ENCODE measurements at places on chromosomes 3 and 15.

DNA sequence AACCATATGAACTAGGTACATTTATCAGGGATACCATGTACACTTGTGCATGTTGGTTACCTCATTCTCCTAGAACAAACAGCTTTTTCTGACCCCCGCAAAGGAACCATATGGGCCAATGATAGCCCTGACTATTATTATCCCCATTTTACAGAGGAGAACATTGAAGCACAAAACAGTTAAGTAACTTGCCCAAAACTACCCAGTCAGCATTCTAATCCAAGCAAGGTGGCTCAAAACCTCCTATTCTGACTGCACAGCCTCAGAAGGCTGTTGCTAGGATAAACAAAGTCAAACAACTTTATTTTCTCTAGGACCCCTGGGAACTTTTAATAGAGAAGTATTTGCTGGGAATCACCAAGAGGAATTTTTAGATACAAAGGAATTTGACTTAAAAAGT, 36.7 kb downstream of the CFAP44 start:
- DNase-seq: no peak

DNA sequence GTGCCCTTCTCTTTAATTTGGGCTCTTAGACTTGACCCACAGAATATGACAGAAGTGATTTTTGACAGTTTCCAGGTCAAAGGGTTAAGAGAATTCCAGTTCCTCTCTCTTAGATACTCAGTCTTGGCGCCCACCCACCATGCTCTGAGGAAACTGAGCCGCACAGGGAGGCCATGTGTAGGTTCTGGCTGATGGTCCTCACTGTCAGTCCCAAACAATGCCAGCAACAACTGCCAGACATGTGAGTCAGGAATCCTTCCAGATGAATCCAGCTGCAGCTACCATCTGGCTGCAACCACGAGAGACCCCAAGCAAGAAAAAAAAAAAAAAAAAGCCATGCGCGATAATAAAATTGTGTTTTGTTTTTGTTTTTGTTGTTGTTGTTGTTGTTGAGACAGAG, 326.6 kb downstream of the MAGI1 start:
- no peak for DNase-seq

DNA sequence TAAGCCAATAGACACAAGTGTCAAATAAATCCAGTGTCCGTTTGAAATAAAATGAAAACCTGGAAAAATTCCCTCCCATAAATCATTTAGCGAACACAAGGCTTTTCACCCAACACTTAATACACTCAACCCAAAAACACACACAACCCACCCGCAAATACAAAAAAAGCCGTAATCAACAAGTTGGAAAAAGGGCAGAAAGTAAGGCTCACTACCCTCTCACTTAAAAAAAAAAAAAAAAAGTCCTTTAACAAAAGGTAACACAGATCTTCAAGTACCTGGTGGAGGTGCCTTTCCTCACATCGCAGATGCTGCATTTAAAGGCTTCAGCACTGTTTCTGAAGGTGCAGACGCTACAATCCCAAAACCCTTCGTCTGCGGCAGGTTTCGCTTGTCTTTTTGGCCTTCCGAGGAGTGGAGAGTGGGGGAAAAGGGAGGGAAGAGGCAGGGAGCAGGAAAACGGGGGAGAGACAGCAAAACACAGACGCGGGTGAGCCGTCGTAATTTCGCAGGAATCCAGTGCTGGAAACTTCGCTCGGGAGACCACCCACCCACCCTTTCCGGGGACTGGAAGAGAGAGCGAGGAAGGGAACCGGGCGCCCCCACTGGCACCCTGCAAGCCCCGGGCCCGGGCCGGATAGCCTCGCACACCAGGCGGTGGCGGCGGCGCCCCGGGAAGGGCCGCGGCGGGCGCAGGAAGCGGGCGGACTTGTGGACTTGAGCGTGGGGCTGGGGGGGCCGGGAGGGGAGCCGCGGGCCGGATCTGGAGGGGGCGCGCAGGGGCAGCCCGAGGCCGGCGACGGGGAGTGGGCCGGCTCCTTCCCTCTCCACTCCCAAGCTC, 401.8 kb downstream of the SHQ1 start:
- no peak for DNase-seq

- DNase-seq: no peak
Observed at GRCh38 chr3:143002083-143002712, 828 bp downstream of the U2SURP start.

DNA sequence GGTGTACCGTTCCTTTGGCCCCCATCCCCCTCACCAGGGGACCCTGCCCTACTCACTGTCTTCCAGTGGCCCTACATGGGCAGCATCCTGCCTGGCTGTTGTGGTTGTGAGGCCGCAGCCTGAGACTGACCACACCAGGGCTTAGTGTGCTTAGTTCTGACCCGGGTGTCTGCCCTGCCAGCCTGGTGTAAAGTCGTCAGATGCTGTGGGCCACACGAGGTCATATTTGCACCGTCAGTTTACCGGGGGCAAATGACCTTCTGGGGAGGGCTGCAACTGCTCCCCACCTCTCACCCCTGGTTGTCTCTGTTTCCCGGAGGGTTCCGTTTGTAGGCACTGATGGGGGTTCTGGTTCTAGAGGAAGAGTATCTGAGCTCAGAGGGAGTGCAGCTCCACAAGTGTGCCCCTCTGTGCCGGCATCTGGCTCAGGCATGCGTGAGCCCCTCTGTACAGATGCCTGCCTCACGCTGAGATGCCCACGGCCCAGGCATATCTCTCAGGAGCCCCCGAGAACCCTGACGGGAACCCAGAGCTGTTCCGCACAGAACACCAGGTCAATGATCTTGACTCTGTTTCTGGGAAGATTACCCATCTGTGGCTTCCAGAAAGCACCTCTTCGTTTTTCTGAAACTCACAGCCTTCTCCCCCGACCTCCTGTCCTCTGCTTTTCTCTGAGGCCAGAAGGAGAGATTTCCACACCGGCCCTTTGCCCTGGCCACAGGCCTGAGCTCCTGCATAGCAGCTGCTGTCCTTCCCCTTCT, 19.2 kb downstream of the KLF13 start:
- DNase-seq: no peak

DNA sequence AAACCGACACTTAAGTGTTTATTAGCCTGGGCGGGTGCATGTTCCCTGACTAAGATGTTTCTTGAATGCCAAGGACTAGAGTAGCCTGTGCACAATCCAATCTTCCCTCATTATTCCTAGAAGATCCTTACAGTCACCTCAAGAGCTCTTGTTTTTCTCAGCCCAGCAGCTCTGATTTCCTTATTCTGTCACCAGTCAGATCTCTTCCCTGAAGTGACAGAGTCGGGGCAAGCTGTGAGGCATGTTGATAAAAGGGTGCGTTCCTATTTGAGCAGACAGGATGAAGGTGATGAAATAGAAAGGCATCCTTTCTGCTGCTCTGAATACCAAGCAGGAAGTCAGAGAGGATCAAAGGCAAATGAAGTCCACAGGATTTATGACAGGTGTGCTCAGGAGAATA, 125.6 kb upstream of the MCTP2 start:
- no peak for DNase-seq

GRCh38 chr3:106302451-106303221, 433.8 kb upstream of the CBLB start:
- DNase-seq: no peak

GRCh38 chr3:7574435-7574834, 713.5 kb downstream of the GRM7 start:
- no peak for DNase-seq

GRCh38 chr3:167453815-167454214, 20.0 kb downstream of the SERPINI2 start:
- DNase-seq: no peak

DNA sequence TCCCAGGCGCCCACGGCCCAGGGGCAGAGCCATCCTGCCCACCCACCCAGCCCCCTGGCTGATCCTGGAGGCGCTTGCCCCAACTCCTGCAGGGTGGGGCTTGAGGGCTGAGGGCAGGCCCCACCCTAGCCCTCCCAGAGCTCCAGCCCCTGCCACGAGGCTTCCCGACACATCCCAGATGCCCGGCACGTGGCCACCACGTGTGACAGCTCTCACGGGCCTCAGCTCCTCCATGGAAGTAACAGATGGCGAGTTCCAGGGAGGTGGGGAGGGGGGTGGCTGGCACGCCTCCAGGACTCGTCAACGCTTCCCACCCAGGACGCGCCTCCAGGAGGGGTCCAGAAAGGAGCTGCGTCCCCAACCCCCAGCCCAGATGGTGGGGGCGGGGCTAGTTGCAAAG, 29.1 kb downstream of the PLXND1 start:
- DNase-seq: no peak

- no peak for DNase-seq
Observed at GRCh38 chr15:47988564-47988963, 132.2 kb upstream of the SLC24A5 start.

- DNase-seq: no peak
Observed at GRCh38 chr3:52259448-52259847, 13.9 kb downstream of the PPM1M start.

GRCh38 chr3:126782536-126782935, 78.5 kb downstream of the CHCHD6 start:
- DNase-seq: peak; percentile 68

GRCh38 chr15:70147778-70148177, 50.1 kb upstream of the TLE3 start:
- DNase-seq: no peak

DNA sequence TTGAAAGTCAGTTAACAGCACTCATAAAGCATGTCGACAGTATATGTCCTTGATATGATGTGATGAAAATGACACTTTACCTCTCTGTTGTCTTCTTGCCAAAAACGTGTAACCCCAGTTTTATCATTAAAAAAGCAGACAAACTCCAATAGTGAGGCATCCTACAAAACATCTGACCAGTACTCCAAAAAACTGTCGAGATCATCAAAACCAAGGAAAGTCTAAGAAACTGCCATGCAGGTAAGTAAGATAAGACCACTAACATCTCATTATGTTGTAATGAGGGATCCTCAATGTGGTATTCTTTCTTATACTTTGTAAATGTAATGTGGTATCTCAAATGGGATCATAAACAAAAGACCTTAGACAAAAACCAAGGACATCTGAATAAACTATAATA, 152.3 kb downstream of the NR1I2 start:
- no peak for DNase-seq

DNA sequence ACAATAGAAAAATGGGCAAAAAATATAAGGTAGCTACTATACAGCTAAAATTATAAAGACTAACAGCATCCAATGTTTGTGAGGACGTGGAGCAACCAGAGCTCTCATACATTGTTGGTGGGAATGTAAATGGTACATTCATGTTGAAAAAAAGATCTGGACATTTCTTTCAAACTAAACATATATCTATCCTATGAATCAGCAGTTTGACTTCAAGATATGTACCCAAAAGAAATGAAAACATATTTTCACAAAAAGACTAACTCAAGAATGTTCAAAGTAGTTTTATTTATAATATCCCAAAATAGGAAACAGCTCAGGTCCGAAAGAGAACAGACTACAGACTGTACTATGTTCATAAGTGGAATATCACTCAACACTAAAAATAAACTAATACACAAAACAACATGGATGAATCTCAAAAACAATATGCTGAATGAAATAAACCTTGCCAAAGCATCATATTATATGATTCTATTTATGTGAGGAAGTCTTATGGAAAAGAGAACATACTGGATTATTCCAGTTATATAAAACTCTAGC, 8.8 kb upstream of the TTBK2 start:
- DNase-seq: no peak

GRCh38 chr15:38474155-38474757, 20.3 kb downstream of the FAM98B start:
- DNase-seq: peak; percentile 12

- no peak for DNase-seq
Observed at GRCh38 chr3:25621087-25621486, 43.6 kb downstream of the TOP2B start.

GRCh38 chr15:94327356-94327936, 96.1 kb downstream of the MCTP2 start:
- DNase-seq: no peak

DNA sequence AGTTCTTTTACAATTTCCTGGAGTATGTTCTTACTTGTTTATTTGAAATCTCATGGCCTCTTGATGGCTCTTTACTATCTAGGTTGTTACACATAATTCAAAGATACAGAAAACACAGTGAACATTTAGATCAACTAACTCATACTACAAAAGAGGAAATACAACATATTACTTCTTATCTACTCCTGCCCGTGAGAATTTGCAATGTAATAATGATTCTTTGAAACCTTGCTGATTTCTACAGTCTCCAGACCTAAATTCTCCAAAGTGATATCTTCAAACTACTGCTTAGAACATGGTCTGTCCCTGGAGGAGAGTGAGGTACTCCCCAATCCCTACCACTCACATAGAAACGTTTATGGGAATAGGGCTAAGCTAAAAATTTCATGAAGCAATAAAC, 29.9 kb upstream of the GOLGA8B start:
- no peak for DNase-seq

DNA sequence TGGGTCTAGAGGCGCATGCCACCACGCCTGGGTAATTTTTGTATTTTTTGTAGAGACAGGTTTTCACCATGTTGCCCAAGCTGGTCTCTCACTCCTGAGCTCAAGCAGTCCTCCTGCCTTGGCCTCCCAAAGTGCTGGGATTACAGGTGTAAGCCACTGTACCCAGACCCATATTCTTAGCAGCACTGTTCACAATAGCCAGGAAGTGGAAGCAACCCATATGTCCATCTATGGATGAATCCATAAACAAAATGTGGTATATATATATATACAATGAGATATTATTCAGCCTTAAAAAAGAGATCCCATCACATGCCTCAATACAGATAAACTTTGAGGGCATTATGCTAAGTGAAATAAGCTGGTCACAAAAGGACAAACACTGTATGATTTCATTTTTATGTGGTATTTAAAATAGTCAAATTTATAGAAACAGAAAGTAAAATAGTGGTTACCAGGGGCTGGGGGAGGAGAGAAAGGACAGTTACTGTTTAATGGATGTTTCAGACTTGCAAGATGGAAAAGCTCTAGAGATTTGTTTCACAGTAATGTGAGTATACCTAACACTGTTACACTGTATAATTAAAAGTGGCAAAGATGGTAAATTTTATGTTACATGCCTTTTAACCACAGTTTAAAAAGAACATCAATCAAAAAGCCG, 35.7 kb upstream of the GRAMD1C start:
- DNase-seq: no peak

DNA sequence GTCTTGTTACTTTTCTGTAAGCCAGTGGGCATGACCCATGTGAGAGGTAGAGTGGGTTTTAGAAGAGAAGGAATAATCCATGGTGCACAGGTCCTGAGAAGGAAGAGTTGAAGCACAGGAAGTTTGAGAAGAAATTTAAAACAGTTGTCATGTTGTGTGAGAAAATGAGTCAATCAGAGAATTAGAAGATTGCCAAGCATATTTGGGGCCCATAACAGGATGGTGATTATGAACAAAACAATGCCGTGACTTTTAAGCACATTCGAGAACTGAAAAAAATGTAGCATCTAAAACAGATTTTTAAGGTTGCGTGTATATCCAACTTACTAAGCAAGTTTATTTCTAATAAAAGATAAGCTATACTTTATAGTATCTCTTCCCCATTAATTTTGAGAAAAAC, 198.7 kb downstream of the RORA start:
- no peak for DNase-seq
